ENCODE measurements at places on chromosomes 5 and 9.
A peak's percentile ranks its signal among the peaks of the same experiment; 100 is the strongest.

GRCh38 chr9:34250721-34251120 is 71.9 kb downstream of the UBAP1 start:
- no peak for DNase-seq

DNA sequence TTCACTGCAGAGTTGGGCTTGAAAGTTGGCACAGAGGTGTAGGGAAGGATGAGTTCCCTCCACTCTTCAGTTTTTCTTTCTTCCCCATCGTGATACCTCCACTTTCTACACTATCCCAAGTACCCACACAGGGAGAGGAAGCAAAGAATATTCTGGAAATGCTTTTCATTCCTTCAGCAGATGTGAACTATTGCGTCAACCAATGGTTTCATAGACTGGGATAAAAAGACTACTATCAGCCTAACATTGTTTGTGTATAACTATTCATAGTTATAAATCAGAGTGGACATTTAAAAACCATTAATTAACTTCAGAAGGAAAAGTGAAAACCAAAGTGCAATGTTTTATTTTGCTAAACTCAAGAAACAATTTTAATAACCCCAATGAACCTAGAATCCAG is 63.6 kb upstream of the MAMDC2 start:
- peak; percentile 18 for DNase-seq

DNA sequence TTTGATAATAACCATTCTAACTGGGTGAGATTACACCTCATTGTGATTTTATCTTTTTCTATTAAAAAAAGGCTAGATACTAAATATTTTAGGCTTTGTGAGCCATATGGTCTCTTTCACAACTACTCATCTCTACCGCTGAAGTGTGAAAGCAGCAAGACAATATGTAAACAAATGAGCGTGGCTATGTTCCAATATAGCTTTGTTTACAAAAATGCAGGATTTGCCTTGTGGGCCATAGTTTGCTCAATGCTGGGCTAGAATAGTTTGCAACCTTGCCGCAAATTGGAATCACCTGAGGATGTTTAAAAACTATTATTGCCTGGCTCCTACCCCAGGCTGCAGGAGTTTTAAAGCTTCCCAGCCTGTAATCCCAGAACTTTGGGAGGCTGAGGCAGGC is 10.2 kb upstream of the GPR150 start:
- no peak for DNase-seq

DNA sequence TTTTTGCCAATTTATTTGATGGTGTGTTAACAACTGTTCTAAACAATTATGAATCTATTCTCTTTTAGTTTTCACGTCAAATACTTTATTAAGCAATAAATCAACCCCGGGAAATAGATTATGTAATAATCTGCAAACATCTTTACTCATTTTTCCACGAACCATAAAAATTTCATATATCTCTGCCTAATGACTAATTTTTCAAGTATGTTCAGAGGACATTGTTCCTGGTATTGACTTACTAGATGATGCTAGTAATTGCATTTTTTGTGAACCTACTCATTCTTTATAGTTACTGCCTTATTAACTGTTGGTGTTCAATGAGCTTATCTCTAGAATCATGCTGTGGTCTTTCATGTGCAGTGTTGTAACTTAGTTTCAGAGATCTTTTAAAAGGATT is 41.0 kb upstream of the FBN2 start:
- peak; percentile 89 for DNase-seq

- peak; percentile 77 for DNase-seq
Measured at GRCh38 chr5:37839407-37840052, at the start of gene GDNF. Gene GDNF (minus strand): TSS chr5:37840041. CDS start chr5:37834796, 5,245 bp downstream.

DNA sequence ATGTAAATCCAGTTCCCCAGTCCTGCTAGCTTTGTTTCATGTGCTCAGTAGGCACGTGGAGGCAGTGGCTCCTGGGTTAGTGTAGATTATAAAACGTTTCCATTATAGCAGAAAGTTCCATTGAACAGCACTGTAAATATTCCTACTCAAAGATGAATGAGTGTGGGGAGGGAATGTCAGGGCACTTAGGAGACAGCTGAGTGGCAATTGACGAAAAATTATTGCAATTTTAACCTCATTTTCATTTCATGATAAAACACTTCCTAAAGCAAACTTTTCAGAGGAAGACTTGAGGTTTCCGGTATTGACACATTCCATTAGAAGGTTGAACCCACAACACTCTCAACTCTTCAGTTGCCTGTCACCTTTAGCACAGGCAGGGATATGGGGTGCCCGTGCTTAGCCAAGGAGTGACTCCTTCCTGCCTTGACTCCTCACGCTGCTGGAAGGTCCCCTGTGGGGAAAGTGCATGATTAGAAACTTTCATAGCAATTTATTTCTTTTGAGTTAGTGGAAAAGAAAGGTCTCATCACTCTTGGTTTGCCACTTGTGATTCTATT is 41.2 kb downstream of the SLC46A2 start:
- DNase-seq, result no peak

DNA sequence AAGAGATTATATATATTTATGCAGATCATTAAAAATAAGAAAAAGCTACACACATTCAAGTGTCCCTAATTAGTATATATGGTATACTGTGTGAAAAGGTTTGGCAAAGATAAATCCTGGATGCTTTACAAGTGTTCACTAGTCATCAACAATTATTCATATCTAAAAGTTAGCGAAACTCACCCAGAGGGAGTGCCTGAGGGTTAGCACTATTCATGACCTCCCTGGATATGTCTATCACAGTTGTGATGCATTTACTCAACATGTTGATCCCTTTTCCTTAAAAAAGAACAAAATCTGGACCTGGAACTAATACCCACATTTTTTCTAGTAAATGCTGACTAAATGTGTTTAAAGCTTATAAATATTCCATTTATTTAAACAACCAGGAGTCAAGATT is 273.0 kb upstream of the SMC2 start:
- DNase-seq, result no peak

GRCh38 chr9:128587453-128587852 is 35.1 kb downstream of the SPTAN1 start:
- DNase-seq, result no peak

DNA sequence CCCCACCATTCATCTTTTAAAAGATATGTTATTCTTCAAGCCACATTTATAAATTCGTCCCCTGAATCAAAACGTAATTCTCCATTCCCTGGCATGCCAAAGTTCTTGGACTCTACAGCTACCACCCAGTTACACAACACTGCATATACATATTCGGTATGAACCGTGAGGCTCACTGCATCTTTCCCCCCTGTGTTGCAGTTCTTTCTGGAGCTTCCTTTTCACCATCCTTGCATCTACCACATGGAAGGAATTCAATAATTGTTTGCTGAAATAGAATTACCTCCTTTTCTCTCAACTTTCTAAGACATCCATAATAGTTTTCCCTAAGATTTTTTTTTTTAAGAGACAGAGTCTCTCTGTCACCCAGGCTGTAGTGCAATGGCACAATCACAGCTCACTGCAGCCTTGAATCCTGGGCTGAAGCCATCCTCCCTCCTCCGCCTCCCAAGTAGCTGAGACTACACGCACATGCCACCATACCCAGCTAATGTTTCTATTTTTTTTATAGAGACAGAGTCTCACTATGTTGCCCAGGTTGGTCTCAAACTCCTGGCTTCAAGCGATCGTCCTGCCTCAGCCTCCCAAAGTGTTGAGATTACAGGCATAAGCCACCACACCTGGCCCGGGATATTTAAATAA is 3.3 kb downstream of the LPAR1 start:
- DNase-seq, result no peak

DNA sequence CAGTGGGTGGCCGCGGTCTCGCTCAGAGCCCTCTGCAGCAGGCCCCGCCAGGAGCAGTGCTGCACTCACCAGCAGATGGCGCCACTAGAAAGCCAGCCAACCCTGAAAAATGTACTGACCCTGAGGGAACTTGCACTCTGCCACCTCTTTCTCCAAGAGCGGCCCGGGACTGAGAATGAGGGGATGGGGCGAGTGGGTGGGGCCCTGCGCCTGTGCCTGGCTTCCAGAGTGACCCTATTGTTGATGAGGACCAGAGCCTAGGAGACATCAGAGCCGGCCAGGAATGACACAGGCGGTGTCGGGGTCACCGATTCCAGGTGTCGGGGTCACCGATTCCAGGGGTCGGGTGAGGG is 2.9 kb upstream of the IL17B start:
- peak; percentile 78 for DNase-seq

DNA sequence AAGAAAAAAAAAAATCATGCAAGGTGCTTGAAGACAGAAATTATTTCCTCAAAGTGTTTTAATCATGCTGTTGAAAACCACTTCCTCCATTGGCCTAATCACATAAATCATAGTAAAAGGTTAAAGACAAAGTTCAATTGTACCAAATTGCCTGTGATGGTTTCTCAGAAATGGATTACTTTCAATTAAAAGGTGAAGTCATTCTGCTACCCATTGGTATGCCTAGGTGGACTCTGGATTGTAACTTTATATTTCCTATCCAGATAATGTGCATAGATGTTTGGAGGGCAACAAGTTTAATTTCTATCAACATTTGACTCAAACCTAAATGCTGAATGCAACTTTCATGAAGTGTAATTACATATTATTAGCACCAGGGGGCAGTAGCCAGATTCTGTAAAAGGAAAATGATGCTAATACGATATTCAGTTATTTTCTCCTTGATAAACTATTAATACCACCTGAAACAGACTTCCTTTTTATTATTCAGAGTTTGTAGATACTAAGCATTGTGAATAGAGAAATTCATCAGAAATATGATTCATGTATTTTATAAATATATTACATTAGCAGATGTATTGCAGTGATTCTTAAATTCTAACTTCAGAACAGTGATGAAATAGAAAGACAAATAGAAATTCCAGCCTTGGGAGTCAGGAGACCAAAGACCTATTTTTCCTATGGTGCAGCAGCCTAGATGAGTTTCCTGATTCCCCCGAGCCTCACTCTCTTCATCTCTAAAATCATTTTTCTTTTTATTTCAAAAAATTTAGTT is 148.2 kb downstream of the CAAP1 start:
- peak; percentile 18 for DNase-seq

GRCh38 chr5:40606077-40606765 is 73.5 kb upstream of the PTGER4 start:
- no peak for DNase-seq

GRCh38 chr9:131732636-131733289 is 7.1 kb downstream of the RAPGEF1 start:
- DNase-seq, result no peak

GRCh38 chr9:8437876-8438275 is 638.3 kb upstream of the DMAC1 start:
- peak; percentile 61 for DNase-seq

GRCh38 chr5:126928041-126928440 is 102.3 kb downstream of the MARCHF3 start:
- DNase-seq, result no peak

- DNase-seq, result no peak
Measured at GRCh38 chr5:133421394-133421793, 190.9 kb downstream of the FSTL4 start.

GRCh38 chr9:77598991-77599390 is 49.1 kb downstream of the GNA14 start:
- DNase-seq, result no peak

- no peak for DNase-seq
Measured at GRCh38 chr9:79254900-79255650, 316.7 kb upstream of the TLE4 start.

- no peak for DNase-seq
Measured at GRCh38 chr5:14607104-14607503, 25.5 kb downstream of the OTULINL start.

GRCh38 chr5:57012511-57012910 is 60.6 kb upstream of the MIER3 start:
- no peak for DNase-seq

- DNase-seq, result no peak
Measured at GRCh38 chr9:113636165-113636564, 172.6 kb downstream of the RGS3 start.

- DNase-seq, result no peak
Measured at GRCh38 chr5:64532657-64533056, 26.8 kb downstream of the RGS7BP start.

DNA sequence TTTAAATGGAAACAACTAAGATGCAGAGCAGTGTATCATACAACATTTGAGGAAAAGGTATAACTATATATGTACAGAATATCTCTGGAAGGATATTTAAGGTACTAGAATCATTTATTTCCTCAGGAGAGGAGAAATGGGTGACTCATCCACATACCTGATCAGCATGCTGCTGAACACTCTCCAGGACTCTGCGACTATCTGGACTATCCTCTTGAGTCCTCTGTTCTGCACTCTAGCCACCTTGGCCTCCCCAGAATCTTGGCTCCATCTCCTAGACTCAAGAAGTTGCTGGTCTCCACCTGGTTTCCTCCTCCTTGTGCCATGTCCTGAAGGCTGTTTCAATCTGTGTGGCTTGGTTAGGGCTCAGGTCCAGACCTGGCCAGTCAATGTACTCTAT is 8.8 kb upstream of the PRDM6 start:
- no peak for DNase-seq

DNA sequence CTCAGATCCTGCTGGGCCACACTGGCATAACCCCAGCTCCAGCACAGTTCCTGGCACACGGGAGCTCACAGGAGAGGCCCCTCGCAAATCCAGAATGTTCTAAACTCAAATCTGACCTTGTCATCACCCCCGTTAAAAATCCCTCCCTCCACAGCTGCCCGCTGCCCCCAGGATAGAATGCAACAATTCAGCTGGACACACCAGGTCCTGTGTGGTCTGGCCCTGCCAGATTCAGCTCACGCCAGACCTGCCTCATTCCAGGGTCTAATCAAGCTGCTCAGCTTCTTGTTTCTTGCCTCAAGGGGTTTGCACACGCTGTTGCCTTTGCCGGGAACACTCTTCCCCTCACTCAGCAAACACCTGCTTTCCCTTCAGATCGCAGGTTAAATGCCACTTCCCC is 45.0 kb upstream of the ASS1 start:
- DNase-seq, result no peak

DNA sequence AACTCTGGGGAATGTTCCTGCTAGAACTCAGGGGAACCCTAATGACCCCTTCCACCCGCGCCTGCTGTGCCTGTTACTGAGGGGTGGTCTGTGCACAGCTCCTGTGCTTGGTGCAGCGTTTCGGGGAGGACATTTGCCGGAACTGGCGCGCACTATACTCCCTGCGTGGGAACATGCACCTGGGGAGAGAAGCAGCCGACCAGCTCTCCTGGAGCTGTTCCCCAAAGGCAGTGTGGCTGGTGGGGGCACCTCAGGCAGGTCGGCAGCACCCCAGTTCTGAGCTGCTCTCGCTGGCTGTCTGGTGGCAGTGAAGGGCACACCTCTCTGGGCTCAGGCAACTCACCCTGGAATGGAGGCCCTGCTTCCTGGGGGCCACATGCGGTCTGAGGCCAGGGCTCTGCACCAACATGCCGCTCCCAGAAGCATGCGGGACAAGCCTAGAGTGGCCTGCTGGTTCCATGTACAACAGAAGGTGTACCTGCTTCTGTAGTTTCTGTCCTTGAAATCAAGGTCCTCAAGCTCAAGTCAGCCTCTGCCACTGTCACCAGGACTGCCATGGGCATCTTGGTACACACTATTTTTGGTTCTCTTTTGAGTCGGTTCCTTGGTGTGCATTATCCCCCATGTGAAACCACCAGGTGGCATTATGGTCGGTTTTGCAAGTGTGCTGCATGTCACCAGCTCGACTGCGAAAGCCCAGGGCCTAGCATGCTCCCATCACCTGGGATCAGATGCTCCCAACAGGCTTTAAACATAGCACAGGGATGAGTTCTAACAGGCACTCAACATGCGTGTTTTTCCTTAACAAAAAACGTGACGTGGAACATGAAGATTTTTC is 7.8 kb upstream of the MRNIP start:
- DNase-seq, result no peak

Measured in fibroblast of skin of scalp (primary cell).